NCI-H526 (cell line): ENCODE measurements at places on chromosomes 16 and 17.

- peak; percentile 54 for DNase-seq
Observed at GRCh38 chr16:4800290-4801041, 2.0 kb downstream of the ROGDI start.

DNA sequence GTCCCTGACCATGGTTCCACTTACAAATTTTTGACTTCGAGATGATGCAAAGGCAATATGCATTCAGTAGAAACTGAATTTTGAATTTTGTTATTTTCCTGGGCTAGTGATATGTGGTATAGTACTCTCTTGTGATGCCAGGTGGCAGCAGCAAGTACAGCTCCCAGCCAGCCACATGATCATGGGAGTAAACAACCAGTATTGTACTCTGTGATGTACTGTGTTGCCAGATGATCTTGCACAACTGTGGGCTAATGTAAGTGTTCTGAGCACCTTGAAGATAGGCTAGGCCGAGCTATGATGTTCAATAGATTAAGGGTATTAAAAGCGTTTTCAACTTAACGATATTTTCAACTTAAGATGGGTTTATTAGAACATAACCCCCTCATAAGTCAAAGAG lies 250.8 kb downstream of the STX8 start:
- DNase-seq = no peak

- DNase-seq = no peak
Observed at GRCh38 chr16:15545544-15545943, 97.4 kb downstream of the MARF1 start.

DNA sequence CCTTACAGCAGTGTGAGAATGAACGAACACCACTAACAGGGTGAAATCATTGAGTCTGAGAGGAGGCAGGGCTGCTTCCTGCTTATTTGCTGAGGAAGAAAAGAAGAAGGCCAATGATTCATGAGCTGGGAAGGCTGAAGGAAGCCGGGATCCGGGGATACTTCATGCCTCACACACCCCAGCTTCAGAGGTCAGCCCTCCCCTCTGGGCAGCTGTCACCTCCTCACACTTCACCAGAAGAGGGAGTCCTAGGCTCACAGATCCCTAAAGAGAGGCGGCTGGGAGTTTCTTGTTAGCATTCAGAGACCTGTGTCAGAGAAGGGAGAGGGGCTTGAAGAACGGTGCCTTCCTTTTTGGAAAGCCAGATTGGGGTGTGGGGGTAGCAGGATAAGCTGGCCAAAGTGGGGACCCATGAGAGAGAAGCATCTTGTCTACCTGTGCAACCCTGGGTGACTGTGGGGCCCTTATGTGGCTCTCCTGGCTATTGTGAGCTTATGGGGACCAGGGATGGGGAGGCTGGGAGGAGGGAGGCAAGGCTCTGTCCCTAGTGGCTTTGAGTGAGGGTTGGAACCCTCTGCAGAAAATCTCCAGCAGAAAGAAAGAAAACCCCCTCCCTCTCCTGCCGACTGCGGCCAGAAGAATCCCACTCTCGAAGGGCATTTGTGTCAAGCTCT lies 94.6 kb downstream of the RGS9 start:
- DNase-seq = peak; percentile 35

- DNase-seq = peak; percentile 66
Observed at GRCh38 chr17:17837966-17838962, 1.5 kb upstream of the SREBF1 start.

- no peak for DNase-seq
Observed at GRCh38 chr17:64648234-64648633, 13.9 kb downstream of the SMURF2 start.

DNA sequence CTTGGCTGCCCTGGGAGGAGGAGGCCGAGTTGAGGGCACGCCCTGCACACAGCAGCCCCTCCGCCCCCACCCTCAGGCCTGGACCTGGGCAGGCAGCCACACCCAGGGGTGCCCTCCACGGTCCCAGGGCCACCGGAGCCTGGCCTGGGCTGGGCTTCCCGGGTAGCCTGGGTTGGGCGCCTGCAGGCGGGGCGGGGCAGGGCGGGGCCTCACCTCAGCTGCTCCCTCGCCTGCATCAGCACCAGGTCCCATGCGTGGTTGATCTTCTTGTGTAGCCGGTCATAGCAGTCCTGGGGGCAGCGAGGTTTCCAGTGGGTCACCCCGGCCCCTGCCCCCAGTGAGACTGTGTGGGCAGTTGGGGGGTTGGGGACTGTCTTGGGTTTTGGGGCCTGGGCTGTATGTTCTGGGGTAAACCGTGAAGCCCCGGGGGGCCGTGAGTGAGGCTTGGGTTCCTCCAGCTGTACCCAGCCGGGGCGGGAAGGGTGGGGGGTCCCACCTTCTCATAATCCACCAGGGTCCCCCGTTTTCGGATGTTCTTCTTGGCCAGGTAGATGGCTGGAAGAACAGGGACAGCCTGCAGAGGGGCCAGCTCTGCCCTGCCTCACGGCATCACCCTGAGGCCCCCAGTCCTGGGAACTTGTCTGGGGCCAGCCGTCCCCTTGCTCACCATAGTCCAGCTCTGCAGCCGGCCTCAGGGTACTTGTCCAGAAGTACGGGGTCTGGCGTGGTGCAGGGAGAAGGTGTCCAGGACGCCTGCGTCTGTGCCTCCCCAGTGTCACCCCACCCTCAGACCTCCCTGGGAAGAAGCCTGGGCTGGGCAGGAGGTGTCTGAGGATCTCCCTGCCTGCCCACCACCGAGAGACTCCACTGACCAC lies 2.0 kb downstream of the RGS11 start:
- peak; percentile 52 for DNase-seq

GRCh38 chr17:70622368-70623260 lies 453.3 kb downstream of the KCNJ2 start:
- DNase-seq = peak; percentile 70
